NCI-H1694 treated with DMSO at 0.1 percent for 48 hours (cell line): ENCODE measurements at places on chromosomes 2 and 18.

DNA sequence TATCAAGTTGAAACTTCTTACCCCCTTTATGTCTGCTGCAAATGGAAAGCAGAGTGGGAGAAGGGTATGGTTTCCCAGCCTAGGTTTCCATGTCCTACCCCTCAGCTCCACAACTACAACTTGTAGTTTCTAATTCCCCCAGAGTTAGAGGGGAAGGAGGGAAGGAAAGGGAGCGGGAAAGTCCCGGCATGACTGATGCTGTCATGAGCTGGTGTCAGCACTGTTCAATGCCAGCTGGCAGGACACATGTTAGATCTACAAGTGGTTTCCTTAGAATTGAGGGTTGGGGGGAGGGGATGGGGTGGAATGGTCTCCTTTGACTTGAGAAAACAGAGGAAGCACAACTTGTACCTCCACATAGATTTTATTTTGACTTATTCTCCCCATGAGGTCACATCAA, 194.0 kb downstream of the MBD2 start:
- no peak for DNase-seq

GRCh38 chr2:119407430-119408220, 24.0 kb upstream of the TMEM37 start:
- peak; percentile 53 for DNase-seq

- no peak for DNase-seq
Measured at GRCh38 chr18:74389991-74390390, 67.1 kb downstream of the DIPK1C start.

GRCh38 chr2:162057426-162057825, 16.6 kb downstream of the DPP4 start:
- no peak for DNase-seq

DNA sequence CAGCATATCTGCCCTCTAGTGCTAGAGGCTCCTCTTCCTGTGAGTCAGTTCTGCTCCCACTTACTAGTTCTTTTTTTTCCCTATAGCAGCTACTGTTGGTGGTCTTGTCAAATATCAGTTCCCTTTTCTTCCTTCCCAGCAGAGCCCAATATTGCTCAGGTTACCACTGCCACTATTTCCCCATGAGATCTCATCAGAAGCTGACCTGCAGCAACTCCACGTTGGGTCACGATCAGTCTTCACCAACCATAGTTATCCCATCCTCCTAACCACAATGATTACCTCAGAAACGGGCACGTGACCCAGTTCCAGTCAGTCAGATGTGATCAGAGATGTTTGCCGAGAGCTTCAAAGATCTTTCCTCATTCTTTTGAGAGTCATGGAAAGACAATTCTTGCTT, 59.7 kb upstream of the CAPN13 start:
- DNase-seq: no peak

DNA sequence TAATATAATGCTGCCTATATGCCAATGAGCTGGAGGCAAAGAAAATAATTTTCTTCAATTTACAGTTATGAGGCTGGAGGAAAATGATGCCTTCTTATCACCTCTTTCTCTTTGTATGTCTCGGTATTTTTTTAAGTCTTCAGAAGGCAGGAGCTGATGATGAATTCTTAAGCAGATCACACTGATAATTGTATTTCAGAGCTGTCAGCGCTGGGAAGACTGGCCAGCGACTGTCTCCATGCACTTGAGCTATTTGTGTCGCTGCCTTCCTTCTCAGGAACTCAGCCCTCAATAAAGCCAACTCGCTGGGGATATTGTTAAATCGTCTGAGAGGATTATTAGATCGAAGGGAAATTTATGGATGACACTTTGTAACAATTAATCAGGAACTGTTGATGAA, 40.3 kb downstream of the PTGR3 start:
- no peak for DNase-seq

DNA sequence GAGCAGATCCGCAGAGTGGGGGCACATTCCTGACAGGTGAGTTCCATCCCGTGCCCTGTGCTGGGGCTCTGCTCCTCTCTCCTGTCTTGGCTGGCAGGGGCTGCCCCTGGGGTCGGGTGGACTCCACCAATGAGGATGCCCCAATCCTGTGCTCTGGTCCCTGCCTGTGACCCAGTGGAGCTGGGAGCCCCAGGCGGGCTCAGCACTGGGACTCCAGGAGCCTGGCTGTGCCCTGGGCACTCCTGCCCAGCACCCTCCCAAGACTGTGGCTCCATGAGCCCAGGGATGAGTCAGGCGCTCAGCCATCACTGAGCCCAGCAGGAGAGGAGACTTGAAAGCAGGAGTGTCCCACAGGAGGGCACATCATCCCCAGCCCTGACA, 53.9 kb downstream of the MBP start:
- no peak for DNase-seq

DNA sequence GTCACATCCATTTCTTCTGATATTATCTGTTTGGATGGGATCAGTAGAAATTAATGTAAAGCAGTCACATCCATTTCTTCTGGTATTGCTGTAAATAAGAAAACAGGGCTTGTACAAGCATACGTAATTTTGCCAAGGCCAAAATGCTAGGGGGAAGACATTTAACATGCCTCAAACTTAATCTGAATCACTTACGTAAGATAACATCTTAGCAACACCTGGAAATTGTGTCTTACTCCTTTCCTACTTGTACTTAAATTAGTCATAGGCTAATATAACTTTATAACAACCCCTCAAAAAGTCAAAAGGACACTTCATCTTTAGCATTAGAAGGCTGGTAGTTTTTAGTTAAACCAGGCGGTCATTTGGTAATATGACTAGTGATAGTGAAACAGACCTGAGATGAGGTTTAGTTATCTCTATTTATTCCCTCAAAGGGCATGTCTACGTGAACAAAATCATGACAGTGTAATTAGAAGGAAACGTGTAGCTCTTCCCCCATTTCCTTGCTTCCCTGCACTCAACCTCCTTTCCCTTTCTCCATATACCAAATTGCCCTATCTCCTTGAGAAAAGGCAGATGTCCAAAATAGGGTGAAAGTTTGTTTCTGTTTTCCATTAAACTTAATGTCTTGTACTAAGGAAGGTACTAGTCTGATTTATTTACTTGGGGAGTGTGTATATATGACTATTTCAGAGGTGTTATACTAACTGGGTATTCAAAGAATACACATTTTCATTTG, 99.3 kb upstream of the FZD5 start:
- no peak for DNase-seq

DNA sequence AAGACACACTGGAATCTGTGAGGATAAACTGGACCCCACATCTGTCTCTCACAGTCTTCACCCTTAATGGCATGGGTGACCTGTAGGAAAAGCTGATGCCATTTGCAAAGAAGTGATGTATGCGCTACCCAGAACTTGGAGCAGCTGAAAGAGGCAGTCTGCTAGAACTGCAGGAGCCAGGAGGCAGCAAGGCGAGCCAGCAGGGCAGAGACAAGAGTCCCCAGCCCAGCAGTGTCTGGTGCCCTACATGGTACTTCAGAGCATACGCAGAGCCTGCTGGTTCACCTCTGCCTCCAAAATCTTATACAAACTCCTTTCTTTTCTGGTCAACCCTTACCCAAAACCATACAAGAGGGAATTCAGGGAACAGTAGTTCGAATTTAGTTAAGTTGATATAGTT, 683.1 kb upstream of the RAB6C start:
- DNase-seq: no peak

GRCh38 chr2:222563106-222563718, 92.7 kb downstream of the FARSB start:
- peak; percentile 70 for DNase-seq

GRCh38 chr2:44813165-44813564, 128.3 kb upstream of the SIX3 start:
- DNase-seq: no peak

DNA sequence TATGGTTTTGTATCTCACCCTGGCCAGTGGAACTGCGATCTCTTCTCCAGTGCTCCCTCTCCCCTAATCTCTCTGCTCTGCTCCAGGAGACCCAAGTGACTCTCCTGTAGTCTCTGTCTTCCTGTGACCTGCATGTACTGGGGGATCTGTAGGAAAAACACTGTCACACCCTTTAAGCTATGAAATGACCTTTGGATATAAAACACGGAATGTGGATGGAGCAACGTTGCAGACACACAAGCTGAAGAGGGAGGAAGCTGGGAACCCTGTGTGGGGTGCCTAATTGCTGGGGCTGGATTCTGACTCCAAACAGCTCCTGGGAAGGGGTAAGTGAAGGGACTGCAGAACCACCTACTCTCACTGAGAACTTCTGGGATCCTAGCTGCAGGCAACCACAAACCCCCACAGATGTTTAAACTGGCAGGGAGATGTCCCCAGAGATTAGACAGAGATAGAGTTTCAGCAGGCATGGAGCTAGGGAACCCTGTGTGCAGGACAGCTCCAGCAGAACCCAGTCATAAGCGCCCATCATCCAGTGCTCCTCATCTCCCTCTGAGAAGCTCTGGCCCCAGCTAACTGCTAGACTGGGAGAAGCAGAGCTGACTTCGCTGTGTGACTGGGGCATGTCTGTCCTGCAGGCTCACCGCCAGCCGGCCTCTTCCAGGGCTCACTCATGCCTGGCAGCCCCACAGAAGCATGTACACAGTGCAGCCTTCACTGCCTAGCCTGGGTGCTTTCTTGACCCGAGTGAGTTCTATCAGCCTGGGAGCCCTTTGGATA, 482.7 kb upstream of the SETBP1 start:
- no peak for DNase-seq

GRCh38 chr2:169771021-169771420, 27.6 kb upstream of the SSB start:
- no peak for DNase-seq

GRCh38 chr2:121189661-121190381, 95.2 kb downstream of the TFCP2L1 start:
- no peak for DNase-seq

GRCh38 chr2:16680781-16681180, 15.1 kb upstream of the CYRIA start:
- DNase-seq: no peak

- no peak for DNase-seq
Measured at GRCh38 chr2:211086049-211086448, 529.6 kb downstream of the CPS1 start.

GRCh38 chr18:820591-821165, 8.6 kb upstream of the YES1 start:
- DNase-seq: no peak

DNA sequence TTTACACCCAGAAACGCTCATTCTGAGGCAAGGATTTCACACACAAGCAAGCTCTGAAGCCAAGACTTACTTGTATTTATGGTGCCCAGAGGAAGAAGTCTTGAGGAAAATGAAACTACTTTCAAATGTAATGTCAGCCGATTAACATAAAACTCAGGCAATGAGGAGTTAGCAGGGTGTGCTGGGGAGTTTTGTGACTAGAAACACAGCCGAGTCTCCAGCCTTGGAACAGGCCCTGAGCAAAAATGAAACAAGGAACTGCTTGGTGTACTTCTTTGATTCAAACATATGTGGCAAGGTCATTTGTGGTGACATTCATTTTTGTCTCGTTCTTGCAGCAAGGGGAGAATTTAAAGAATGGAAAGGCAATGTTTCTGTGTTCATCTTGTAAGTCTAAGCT, 4.5 kb downstream of the DYTN start:
- DNase-seq: no peak

GRCh38 chr2:48380208-48380607, 149.7 kb upstream of the STON1 start:
- no peak for DNase-seq
